ENCODE measurements at places on chromosomes 7 and 10.

DNA sequence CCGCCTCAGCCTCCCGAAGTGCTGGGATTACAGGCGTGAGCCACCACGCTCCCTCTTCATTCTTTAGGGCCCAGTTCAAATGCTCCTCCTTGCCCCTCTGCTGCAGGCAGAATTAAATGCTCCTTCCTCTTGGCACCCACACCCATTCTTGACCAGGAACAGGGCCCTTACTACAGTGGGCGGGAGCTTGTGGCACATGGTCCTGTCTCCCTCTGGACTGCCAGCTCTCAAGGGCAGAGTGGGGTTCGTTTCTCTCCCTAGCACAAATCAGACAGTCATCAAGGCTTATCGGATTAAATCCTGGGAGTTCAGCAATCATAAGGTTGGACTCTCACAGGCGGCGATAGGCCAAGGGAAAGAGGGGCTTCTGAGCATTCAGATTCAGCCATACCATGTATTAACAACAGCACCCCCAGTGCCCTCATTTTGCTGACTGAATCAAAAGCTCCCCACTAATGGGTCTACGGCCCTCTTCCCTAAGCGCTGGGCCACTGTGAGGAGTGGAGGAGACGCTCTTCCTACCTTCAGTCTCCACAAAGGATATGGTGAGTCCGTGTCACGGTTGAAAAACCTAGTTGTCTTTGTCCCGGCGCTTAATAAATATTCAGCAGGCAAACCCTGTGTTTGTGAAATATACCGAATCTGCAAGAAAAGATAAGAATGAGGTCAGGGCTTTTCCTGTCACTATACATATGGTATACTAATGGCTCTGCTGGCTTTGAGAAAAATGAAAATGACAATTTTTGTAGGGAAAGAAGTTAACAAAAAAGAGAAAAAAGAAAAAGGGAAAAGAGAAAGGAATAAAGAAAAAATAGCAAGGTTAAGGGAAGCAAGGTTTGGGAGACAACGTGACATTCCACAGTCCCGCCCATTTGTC is 107.4 kb downstream of the CLEC2L start:
- DNase-seq, result no peak

DNA sequence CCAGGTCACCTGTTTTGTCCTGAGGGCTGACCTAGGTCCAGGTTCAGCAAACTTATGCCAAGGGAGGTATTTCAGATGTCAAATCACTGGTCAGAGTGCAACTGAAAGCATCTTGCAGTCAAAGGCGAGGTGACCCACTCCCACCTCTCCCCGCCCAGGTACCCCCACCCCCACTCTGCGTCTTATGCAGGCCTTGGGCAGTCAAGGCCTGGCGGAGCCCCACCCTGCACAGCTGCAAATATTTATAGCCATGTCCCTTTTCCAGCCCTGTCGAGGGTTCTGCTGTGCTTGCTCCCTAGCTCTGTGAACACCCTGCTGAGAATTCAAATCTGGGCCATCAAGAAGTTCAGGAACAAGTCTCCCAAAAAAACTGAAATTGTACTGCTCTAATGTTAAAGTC is 40.6 kb upstream of the BMPR1A start:
- DNase-seq, result no peak

DNA sequence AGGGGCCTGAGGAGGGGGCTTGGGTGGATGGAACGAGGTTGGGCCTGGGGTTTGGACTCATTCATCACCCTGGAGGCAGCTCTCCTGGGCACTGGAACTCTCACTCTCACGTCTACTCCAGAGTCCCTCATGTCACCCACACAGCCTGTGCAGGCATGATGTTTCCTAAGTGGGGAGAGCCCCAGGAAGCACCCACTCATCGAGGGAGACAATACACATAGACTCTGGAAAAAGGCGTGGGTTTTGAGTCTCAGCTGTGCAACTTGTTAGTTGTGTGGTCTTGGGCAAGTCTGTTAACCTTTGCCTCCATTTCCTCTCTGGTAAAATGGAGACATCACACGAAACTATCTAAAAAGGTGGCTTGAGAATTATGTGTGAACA is 25.9 kb upstream of the RBM20 start:
- no peak for DNase-seq

GRCh38 chr7:137755427-137755826 is 91.3 kb downstream of the DGKI start:
- no peak for DNase-seq

- no peak for DNase-seq
Observed at GRCh38 chr10:17476073-17476472, 21.7 kb upstream of the ST8SIA6 start.

DNA sequence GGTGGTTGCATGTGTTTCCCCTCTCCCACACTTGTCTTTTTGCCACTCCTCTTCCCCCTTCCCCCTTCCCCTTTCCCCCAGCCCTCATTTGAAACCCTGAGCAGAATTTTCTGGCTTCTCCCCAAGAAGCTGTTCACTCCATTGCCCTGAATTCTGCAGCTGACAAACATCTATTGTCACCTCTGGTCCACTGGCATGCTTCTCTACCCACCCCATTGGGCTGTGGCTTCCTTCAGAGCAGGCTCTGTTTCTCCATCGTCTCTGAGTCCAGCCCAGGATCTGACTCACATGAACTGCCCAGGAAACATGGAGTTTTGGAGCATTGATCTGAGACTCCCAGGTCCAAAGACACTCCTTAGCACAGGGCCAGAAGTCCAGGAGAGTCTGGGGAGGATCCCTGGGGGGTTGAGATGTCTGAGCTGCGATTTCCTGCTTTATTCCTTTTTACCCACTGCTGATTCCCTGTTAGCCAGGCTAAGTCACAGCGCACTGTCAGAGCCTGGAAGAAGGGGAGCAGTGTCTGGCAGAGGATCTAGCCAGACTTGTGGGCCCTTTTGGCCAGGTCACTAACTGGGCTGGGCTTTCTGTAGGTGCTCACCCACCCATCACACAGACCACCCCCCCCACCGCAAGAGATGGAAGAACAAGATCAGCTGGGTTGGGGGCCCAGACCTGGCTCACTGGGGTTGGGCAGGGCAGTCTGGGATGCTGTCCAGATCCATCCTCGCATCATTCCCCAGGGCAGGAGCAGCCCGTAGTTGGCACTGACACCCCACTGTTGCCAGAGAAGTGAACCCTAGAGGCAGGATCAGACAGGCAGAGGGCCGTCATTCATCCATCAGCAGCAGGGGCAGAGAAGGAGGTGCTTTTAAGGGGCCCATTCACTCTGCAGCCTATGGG is 3.5 kb downstream of the CHAT start:
- DNase-seq, result no peak

DNA sequence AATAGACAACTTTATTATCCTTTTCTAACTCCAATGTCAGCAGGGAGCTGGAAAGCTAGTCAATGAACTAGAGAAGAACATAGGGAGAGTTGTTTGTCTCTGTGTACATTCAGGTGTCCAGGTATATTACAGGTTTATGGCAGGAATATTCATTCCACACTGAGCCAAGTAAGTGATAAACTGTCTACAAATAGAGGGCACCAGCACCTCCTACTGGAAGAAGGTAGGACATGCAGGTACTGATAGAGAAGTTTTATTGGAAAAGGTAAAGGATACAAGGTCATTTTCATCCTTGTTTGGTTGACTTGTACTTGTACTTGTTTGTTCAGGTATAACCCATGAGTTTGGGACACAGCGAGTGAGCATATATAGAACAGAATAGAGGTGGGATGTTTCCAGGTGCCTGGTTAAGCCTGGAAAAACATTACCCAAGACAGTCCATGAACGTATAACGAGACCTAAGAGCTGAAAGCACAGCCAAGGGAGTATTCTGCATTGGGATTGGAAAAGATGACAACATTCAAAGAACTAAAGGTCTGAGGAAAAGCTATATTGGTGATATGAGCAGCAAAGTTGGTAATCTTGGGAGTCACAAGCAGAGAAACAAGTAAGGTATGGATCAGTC is 61.4 kb upstream of the PPP1R3C start:
- DNase-seq, result no peak

- DNase-seq, result no peak
Observed at GRCh38 chr10:12635127-12635541, 285.8 kb downstream of the CAMK1D start.

DNA sequence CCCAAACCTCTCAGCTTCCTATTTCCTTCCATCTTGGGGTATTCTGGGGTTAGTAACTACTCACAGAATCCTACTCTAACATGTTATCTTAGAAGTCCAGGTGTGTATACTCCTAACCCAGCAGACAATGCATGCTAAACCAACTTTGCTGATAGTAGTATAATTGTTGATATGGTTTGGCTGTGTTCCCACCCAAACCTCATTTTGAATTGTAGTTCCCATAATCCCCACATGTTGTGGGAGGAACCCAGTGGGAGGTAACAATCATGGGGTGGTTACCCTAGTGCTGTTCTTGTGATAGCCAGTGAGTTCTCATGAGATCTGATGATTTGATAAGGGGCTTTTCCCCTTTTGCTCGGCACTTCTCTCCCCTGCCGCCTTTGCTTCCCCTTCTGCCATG is 135.1 kb downstream of the CHRM2 start:
- no peak for DNase-seq

- DNase-seq, result no peak
Observed at GRCh38 chr7:713488-714230, 12.8 kb upstream of the DNAAF5 start.

- DNase-seq, result no peak
Observed at GRCh38 chr7:68925241-68925640, 673.0 kb upstream of the AUTS2 start.

GRCh38 chr7:636396-636795 is 90.1 kb upstream of the DNAAF5 start:
- no peak for DNase-seq

- DNase-seq, result no peak
Observed at GRCh38 chr10:78408671-78409472, 375.2 kb downstream of the RPS24 start.

- DNase-seq, result no peak
Observed at GRCh38 chr7:155995183-155995612, 182.9 kb upstream of the SHH start.

GRCh38 chr7:8441106-8441965 is 7.9 kb downstream of the NXPH1 start:
- no peak for DNase-seq

DNA sequence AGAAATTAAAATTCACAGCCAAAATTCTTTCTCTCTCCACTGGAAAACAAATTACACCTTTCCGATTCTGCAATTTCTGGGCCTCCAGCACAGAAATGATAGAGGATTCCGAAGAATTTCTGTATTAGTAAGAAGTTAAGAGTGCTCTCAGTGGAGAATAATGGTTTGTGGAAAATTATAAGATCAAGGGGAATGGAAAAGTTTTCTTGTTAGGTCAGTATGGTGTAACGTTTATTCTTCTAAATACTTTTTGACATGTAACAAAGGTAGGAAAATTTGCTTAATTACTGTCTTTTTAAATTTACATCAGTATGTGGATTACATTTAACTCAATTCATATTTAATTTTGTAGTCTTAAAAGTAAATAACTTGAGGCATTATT is 288.3 kb upstream of the NFE2L3 start:
- DNase-seq, result no peak

GRCh38 chr10:101781984-101782810 is 1.0 kb downstream of the NPM3 start:
- DNase-seq, result no peak

DNA sequence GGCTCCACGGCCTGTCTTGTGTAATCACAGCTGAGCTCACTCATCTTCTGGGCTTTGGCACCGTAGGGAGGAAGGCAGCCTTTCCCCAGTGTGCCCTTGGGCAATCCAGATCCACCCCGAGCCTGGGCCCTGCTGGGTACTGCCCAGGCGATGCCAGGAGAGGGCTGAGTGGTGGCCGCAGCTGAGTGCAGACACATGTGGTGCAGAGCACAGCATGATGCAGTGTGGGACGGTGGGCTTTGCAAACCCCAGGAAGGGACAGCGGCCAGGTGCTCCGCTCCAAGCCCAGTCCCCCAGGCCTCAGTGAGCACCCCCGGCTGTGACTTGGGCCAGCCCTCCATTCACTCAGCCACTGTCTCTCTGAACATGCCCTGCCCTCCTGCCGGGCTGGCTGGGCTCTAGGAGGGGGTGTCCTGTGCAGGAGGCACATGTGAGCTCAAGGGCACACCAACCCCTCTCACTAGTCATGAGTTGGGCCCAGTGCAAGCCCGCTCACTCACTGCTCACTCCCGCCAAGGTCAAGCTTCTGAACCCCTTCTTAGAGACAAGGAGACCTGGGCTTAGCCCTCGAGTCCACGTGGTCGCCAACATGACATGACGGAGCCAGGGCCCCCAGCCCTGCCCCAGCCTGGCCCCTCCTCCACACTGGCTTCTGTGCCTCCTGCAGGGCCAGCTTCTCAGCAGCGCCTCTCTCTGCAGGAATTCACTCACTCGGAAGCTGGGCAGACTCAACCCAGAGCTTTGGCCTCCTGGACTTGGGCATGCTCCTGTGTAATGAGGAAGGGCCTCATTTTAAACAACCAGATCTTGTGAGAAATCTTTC is 77.5 kb upstream of the INSIG1 start:
- no peak for DNase-seq

- DNase-seq, result no peak
Observed at GRCh38 chr10:96493254-96493653, 20.5 kb downstream of the TLL2 start.

DNA sequence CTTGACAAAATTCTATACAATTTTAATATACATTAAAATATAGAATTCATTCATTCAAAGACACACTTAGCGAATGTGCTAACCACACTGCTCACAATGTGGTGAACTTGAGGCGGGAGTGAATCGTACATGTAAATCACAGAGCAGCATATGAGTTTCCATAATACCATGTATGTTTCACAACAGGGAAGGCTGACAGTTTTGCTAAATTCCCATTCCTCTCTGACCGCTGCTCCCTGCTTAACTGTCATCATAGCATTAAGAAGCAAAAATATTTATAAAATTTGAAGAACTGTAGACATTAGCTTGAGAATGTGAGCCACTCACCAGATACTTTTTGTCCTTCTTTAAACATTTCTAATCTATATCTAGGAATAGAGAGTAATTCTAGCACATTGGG is 763.3 kb downstream of the MAGI2 start:
- DNase-seq, result no peak

DNA sequence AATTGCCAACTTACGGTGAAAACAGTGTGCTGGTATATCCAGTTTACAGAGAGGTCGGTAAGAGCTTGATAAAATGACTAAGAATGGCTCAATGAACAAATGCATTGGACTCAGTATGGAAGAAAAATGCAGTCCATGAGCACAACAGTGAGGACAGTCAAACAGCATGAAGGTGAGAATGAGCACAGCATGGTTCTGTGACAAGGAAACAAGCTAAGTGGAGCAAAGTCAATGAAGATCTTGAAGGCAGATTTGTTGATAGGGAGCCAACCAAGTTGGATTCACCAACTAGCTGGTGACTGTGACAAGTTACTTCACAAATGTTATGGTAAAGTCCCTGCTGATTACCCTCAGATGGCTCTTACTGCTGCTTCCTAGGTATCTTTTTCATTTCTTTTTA is 75.9 kb downstream of the SHOC2 start:
- DNase-seq, result no peak
